ENCODE measurements at places on chromosomes 4 and X.

GRCh38 chrX:66489339-66489738 is 149.5 kb downstream of the EDA2R start:
- no peak overlapping the region for H3K4me3 ChIP-seq
- DNase-seq: no peak
- H3K36me3 ChIP-seq: no peaks in the 10 kb centered on the region
- no peaks in the 10 kb centered on the region for H3K27me3 ChIP-seq

- DNase-seq: no peak
- no peaks in the 10 kb centered on the region for H3K27me3 ChIP-seq
- no peak overlapping the region for H3K27ac ChIP-seq
- H3K4me3 ChIP-seq: no peak overlapping the region
Observed at GRCh38 chr4:52852711-52853110, 9.4 kb upstream of the RASL11B start.

GRCh38 chrX:111568354-111568753 is 56.9 kb downstream of the SERTM2 start:
- DNase-seq: peak; percentile 67
- no peak overlapping the region for H3K4me3 ChIP-seq
- H3K36me3 ChIP-seq: no peaks in the 10 kb centered on the region
- no peak overlapping the region for H3K27ac ChIP-seq

DNA sequence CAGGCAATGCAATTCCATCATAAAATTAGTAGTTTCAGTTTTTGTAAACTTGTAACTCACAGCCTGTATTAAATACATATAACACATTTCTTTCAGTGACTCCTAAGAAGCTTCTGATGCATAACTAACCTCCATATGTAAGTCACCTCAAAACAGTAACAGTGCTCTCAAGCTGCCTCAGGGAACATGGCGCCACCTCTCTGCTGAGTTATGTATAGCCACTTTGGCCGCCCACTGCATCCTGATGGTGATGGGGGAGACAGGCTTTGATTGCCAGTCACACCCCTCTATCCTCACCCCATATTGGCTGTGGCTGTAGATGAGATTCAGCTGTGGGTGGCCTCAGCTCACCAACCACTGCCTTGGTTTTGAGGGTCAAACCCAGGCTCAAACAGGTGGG is 54.3 kb downstream of the LRBA start:
- H3K4me1 ChIP-seq: no peaks in the 10 kb centered on the region
- no peak overlapping the region for H3K4me3 ChIP-seq
- no peaks in the 10 kb centered on the region for H3K27me3 ChIP-seq
- H3K27ac ChIP-seq: no peak overlapping the region
- no peaks in the 10 kb centered on the region for H3K36me3 ChIP-seq
